ENCODE measurements at places on chromosomes 2 and 18.

GRCh38 chr2:189095101-189095500 is 84.5 kb downstream of the COL5A2 start:
- no peak overlapping the region for H3K4me3 ChIP-seq
- H3K4me1 ChIP-seq, result no peaks in the 10 kb centered on the region
- H3K27ac ChIP-seq, result no peak overlapping the region

DNA sequence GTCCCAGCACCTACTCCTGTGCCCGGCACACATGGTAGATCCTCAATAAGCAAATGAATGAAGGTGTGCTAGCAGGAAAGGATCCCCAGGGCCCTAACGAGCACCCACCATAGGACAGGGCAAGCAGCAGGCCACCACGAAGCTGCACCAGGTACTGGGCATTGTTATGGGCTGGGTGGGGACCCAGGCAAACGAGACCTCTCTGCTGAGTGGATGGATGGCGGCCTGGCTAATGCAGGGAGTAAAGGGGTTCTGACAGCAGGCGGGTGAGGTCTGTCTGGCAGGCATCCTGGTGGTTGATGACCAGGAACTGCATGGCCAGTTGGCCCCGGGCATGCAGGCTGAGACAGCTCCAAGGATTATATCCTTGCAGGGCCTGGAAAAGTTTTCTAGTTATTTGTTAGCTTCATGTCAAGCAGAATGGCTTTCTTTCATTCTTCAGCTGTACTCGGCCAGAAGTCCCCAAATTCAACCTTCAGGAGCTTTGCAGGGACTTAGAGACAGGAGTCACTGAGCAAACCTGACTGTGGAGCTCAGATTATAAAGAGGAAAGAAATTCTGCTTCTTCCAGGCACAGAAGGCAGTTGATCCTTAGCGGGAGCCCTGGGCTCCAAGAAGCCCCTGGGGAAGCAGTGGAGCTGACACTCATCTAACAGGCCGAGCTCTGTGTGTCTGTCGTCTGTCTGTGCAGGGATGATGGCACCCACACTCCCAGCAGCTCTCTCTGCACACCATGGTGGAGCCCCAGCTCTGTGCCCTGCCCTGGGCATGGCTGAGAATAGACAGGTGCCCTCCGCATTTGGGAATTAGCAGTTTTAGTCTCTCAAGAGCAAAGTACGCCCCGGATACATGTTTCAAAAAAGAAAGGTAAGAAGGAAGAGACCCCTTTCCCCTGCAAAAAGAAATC is 51.2 kb downstream of the SDC1 start:
- no peak for DNase-seq
- no peak overlapping the region for H3K4me3 ChIP-seq
- no peaks in the 10 kb centered on the region for H3K27me3 ChIP-seq
- no peaks in the 10 kb centered on the region for H3K36me3 ChIP-seq
- no peak overlapping the region for H3K27ac ChIP-seq

GRCh38 chr2:237097911-237098702 is 12.4 kb downstream of the COPS8 start:
- no peaks in the 10 kb centered on the region for H3K27me3 ChIP-seq
- no peak overlapping the region for H3K4me3 ChIP-seq
- H3K4me1 ChIP-seq, result no peaks in the 10 kb centered on the region
- DNase-seq, result no peak

GRCh38 chr2:164388511-164388910 is 232.8 kb downstream of the GRB14 start:
- no peak for DNase-seq
- no peaks in the 10 kb centered on the region for H3K27me3 ChIP-seq
- no peaks in the 10 kb centered on the region for H3K36me3 ChIP-seq
- no peak overlapping the region for H3K27ac ChIP-seq

DNA sequence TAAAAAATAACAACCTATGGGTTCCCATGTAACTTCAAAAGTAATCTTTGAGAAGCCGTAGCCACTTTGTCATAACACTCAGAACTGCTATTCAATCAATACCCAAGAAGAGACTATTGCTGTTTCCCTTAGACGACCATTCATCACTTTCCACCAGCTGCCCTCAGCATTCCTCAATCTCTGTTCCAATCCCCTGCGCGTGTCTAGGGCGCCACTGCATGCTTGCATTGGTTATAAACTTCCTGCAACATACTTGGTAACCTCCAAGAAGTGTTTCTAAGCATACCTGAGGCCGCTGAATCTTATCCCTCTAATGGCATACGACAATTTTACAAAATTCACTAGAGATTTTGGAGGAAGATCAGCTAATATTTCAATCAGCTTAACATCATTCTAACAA is 134.2 kb downstream of the LAMA1 start:
- DNase-seq, result no peak
- no peak overlapping the region for H3K4me3 ChIP-seq
- no peaks in the 10 kb centered on the region for H3K27me3 ChIP-seq
- no peaks in the 10 kb centered on the region for H3K4me1 ChIP-seq

DNA sequence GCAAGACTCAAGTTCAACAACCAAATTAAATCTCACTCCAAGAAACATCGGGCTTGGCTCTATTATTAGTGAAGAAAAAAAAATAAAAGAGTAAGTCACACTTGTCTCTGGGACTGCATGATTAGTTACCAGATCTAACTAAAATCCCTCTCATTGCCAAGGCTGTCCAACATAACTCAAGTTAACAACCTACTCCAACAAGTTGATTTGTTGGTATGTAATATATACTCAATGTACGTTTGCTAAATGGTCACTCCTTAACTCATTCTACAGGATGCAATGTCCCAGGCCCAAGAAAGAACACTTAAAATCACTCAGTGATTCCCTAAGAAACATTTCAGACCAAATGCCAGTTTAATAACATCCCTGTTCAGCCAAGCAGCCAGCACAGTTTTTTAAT is 95.1 kb downstream of the DYM start:
- no peak for DNase-seq
- peaks cover 6% of the 10 kb centered on the region for H3K4me1 ChIP-seq
- no peak overlapping the region for H3K27ac ChIP-seq
- H3K4me3 ChIP-seq, result no peak overlapping the region
- no peaks in the 10 kb centered on the region for H3K27me3 ChIP-seq

- H3K4me3 ChIP-seq, result no peak overlapping the region
- DNase-seq, result no peak
- H3K27ac ChIP-seq, result no peak overlapping the region
- H3K4me1 ChIP-seq, result no peaks in the 10 kb centered on the region
- H3K27me3 ChIP-seq, result no peaks in the 10 kb centered on the region
These were observed 352.7 kb downstream of the ARL6IP6 start for GRCh38 chr2:153071090-153071489.

DNA sequence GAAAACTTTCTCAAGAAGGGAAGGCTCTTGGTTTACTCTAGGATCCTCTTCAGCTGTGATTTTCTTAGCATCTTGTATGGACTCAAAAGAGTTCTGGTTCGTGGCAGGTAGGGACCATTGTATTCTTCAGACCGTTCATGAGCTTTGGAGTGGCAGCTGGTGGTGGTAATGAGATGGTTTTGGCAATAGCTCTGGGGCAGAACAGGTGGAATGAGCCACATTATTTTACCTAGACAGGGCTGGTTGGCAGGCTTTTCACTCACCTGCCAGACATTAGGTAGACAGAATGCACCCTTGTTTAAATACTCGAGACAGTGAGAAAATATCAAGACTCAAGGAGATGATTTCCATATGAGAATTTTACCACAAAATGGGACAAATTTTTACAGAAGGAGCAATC is 26.2 kb upstream of the MGAT5 start:
- no peak overlapping the region for H3K4me3 ChIP-seq
- no peak for DNase-seq
- no peaks in the 10 kb centered on the region for H3K27me3 ChIP-seq

DNA sequence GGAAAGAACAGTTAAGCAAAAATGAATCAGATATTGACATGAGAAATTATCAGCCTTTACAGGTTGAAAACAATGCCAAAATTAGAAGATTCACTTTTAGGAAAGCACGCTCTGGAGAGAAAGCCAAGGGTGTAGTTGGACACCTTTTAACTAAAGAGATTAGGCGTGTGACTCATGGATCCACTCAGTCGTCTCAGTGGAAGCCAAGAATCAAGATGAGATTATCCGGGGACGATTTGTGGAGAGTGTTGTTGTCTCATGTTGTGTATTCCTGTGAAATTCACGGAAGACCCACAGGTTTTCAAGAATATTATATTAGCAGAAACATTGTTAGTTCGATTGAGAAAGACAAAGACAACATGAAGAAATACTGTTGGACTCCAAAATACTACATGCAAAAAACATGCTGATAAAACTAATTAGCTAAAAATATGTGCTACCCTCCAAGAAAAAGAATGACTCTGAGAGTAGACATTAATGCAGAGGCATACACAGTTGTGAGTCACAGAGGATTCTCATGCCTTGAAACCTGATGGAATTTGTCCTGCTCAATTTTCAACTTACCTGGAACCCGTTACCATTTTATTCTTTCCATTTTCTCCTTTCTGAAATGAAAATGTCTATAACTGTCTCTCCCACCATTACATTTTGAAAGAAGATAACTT is 192.1 kb upstream of the RND3 start:
- H3K27me3 ChIP-seq, result no peaks in the 10 kb centered on the region
- no peak overlapping the region for H3K27ac ChIP-seq
- DNase-seq, result no peak
- H3K36me3 ChIP-seq, result no peaks in the 10 kb centered on the region

DNA sequence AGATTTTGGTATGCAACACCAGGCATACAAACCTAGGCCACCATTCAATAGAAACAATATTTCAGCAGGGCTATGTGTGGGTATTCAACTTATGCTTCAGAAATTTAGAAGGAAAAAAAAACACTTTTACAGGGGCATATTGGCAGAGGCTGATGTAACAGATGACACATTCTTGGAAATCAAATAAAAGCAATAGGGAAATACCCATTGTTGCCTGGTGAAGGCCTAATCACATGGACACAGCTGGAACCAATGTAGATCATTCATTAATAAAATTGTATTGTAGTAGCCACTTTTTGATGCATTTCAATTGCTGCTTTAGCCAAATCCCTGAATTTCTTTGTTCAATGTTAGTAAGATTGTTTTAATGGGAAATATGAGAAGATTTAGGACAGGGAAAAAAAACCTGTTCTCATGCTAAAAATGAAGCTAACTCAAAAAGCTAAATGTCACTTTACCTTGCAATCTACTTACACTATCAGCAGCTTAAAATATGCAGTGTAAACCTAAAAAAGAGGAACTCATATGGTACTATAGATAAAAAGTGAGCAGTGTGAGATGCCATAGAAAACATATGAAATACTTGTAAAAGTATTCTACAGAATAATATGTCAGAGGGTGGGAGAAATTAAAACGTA is 289.4 kb downstream of the ZEB2 start:
- H3K36me3 ChIP-seq, result peaks cover 8% of the 10 kb centered on the region
- no peaks in the 10 kb centered on the region for H3K27me3 ChIP-seq
- no peak overlapping the region for H3K4me3 ChIP-seq
- H3K27ac ChIP-seq, result no peak overlapping the region

GRCh38 chr2:15668611-15669305 is 77.1 kb downstream of the DDX1 start:
- no peaks in the 10 kb centered on the region for H3K36me3 ChIP-seq
- no peak for DNase-seq
- no peak overlapping the region for H3K27ac ChIP-seq
- H3K4me3 ChIP-seq, result no peak overlapping the region

DNA sequence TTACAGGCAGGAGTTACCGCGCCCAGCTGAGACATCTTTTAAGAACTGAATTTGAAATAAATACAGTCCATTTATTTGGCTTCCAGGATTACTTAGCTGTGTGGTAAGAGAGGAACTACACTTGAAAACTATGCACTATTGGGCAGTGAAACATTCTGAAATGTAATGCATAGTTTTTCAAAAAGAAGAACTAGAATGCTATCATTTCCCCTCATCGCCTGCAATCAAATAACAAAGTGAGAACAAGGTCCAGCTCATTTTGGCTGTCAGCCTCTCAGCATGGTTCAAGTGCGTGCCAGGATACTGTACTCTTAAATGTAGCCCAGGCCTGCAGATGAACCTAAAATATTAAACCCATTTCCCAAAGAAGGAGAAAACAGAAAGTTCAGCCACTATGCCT is 76.6 kb upstream of the ARL5A start:
- H3K4me1 ChIP-seq, result no peaks in the 10 kb centered on the region
- no peaks in the 10 kb centered on the region for H3K36me3 ChIP-seq
- no peak for DNase-seq
- peaks cover 5% of the 10 kb centered on the region for H3K27me3 ChIP-seq
- H3K27ac ChIP-seq, result no peak overlapping the region
- no peak overlapping the region for H3K4me3 ChIP-seq

DNA sequence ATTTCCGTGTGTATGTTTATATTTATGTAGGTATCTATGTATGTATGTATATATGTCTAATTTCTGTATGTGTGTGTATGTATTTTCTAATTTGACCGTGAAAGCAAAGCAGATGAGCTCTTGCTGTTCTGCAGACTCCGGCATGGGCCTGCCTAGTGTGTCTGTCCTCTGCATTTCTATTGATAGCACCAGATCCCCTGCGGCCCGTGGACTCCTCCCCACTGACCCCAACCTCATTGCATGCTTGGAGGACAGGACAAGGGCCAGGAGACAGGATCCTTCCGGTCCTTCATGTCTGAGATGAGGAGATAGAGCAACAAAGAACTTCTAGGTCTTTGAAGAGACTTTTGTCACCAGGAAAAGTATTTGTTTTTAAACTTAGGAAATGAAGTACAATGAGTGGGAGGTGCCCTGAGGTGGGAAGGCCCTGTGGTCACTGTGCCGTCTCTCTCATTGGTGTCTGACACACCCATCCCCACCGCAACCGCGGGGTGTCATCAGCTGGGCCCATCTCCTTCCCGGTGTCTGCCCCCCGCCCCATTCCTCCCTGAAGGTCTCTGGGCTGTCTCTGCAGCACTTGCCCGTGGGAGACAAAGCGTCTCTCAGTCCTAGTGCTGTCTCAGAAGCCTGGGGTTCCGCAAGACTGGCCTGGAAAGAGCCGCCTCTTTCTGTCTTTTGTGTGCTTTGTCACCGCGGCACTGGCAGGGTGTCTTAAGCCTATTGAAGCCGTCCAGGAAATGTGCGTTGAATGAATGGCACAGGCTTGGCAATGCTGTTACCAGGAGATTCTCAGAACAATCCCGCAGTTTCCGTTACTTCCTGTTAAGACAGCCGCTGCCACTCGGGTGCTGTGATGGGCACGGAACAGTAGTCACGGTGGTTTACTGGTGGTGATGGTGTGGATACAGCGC is 216.4 kb downstream of the AGAP1 start:
- H3K36me3 ChIP-seq, result no peaks in the 10 kb centered on the region
- no peaks in the 10 kb centered on the region for H3K4me1 ChIP-seq
- DNase-seq, result no peak
- no peaks in the 10 kb centered on the region for H3K27me3 ChIP-seq
- H3K4me3 ChIP-seq, result no peak overlapping the region
- no peak overlapping the region for H3K27ac ChIP-seq
